Stomach (tissue), 19 donors: ENCODE measurements at places on chromosomes 1 and 21. TPM values are rescaled to one million over a fixed set of nuclear protein-coding genes. Genes with fewer than 3 reads are reported as not detected.

DNA sequence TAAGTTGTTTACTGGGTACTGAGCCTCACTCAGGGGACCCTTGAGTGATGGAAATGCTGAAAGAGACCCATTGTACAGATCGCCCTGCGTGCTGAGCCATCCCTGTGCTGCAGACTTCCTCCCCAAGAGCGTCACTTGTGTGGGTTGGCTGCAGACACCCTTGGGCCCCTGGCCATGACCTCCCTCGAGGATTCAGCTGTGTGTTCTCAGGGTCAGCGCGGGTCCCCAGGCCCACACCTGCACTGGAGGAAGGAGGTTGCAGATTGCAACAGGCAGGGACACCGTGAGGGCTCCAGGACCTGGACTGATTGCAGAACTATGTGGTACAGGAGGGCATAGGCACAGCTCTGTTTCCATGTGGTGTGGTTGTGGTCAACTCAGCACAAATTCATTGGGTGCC is 4.4 kb downstream of the SNAP47 start:
- DNase-seq, result no peak

- DNase-seq, result no peak
Measured at GRCh38 chr1:203055161-203055799, 29.0 kb downstream of the PPFIA4 start.

- no peak for DNase-seq
Measured at GRCh38 chr1:203906932-203907331, 45.5 kb downstream of the SNRPE start.

DNA sequence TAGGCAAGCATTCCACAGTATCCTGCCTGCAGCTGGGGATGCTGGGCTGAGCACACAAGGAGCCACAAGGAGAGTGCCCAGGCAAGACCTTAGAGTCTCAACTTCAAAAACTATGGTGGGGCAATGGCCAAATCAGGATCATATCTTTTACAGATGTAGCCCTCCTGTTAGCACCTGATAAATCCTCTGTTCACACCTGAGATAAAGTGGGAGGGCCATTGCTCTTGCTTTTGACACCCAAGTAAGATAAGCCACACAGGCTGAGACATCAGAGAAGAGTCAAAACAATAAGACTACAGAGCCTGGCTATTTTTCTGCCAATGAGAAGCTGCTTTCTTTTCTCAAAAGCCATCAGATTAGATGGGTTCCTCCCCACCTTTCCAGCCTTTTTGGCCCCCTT is 148.9 kb downstream of the AJAP1 start:
- DNase-seq, result no peak

DNA sequence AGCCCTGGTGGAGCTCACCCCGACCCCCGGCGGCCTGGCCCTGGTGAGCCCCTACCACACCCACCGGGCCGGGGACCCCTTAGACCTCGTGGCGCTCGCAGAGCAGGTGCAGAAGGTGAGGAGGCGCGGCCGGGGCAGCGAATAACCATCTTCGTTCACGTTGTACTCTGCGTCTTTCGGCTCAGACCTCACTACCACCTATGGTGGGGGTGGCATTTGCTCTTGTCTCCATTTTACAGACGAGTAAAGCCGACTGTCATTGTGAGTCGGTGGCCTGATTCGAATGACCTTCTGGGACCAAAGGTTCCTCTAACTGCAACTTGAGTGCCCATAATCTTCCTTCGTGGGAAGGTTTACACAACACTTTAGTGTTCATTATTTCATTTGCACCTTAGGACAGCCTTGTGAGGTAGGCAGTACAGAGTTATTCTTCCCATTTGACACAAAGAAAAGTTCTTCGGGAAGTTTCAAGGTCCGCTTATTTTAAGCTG is 506 bp downstream of the C1orf50 start:
- DNase-seq, result no peak

GRCh38 chr1:5481889-5482288 is 510.3 kb downstream of the NPHP4 start:
- no peak for DNase-seq

GRCh38 chr1:108064255-108064654 is 99.3 kb upstream of the VAV3 start:
- no peak for DNase-seq

DNA sequence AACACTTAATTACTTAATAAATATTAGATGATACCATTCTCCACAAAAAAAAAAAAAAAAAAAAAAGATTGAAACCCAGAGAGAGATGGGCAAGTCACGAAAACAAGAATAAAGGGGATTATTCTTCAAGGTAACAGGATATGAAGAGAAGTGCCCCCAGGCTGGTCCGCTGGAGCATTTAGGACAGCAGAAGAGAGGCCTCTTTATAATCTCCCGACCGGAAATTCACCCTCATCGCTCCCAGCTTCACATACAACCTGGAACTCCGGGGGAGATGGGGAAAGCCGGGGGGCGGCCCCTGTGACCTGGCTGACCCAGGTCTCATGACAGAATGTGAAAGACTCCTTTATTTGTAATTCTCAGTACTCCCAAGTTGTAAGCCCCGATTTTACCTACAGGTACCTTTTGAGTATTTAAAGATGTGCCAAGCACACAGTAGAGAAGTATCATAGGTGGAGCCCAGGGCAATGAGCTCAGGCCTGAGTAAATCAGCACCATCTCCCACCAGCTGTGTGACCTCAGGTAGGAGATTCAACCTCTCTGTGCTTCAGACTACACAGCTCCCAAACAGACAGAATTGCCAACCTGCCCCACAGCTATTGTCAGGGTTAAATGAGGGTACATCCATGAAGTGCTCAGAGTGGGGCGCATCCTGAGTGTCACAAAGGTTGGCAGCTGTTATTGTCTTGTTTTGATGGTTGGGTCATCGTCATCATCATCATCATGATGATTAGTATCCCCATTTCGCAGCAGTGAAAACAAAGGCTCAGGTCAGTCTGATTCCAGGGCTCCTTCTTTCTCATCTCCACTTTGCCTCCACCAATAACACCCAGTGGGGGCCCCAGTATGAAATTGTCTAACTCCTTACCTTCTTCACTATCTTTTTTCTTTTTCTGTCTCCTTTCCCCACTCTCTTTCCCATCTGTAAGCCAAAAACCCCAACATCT is 148.4 kb downstream of the PSMG1 start:
- DNase-seq, result no peak

- DNase-seq, result no peak
Measured at GRCh38 chr1:84363019-84363418, 35.3 kb upstream of the DNASE2B start.

GRCh38 chr1:32380057-32380456 is 14.2 kb downstream of the BSDC1 start:
- DNase-seq, result no peak

- no peak for DNase-seq
Measured at GRCh38 chr1:53165408-53165961, 23.0 kb upstream of the SLC1A7 start.

GRCh38 chr1:40984531-40984930 is 5.0 kb downstream of the CTPS1 start:
- no peak for DNase-seq

The FCGR1A gene
- total RNA-seq, result 3.5 TPM

The RXFP4 gene
- not detected for total RNA-seq

The CA6 gene
- total RNA-seq, result not detected

The VCAM1 gene
- total RNA-seq, result 0.58 TPM

The ALX3 gene
- not detected for total RNA-seq

The SERTAD4 gene
- total RNA-seq, result 1.9 TPM

The ETNK2 gene
- 12.2 TPM for total RNA-seq
